ENCODE measurements at places on chromosomes 2 and 18. TPM values are rescaled to one million over a fixed set of nuclear protein-coding genes. Genes with fewer than 3 reads are reported as not detected.

GRCh38 chr2:196989496-196989895, 63.0 kb upstream of the PGAP1 start:
- H3K36me3 ChIP-seq, result peaks cover 78% of the 10 kb centered on the region
- no peak overlapping the region for H3K4me3 ChIP-seq
- peaks cover 47% of the 10 kb centered on the region for H3K4me1 ChIP-seq
- no peaks in the 10 kb centered on the region for H3K27me3 ChIP-seq
- DNase-seq, result no peak

- no peak overlapping the region for H3K27ac ChIP-seq
- DNase-seq, result no peak
- no peaks in the 10 kb centered on the region for H3K4me1 ChIP-seq
- H3K36me3 ChIP-seq, result peaks cover 14% of the 10 kb centered on the region
- H3K4me3 ChIP-seq, result no peak overlapping the region
Measured at GRCh38 chr2:165891943-165892342, 61.6 kb downstream of the TTC21B start.

RAB17 gene
- total RNA-seq, result 0.16 TPM

DNA sequence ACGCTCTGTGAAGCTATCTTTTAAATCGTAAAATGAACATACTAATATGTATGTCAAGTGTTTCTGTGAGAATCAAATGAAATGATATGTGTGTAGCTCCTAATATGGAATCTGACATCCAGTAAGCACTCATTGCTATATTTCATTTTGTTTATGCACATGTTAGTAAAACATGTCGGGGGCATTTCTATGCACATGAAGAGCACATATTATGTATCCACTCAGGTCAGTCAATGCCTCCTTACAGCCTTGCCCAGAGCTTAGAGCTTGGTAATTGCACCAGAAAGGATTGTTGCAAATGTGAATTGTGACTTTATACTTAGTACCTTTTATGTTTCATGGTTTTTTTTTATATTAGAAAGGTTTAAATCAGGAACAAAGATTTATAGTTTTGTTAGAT, 463.7 kb upstream of the HNMT start:
- no peak for DNase-seq
- H3K27me3 ChIP-seq, result no peaks in the 10 kb centered on the region
- no peaks in the 10 kb centered on the region for H3K36me3 ChIP-seq
- H3K4me1 ChIP-seq, result no peaks in the 10 kb centered on the region

DNA sequence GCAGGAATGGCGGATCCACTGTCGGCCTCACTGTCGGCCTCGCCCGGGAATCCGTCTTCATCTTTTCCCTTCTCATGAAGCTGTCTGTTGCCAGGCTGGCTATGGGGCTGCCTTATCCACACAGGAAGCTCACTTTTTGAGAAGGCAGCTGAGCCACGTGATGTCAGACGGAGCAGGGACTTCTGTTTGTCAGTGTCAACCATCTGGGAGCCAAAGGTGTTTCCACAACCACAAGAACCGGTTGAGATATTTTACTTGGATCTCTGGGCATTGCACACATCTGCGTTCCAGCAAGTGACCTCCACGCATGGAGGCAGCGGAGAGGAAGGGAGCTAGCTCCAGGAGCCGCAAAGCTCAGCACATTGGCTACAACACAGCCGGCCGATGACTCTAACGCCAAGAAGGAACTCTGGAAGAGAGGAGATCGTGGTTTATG, 27.4 kb upstream of the TAF1B start:
- peaks cover 17% of the 10 kb centered on the region for H3K27me3 ChIP-seq
- H3K27ac ChIP-seq, result no peak overlapping the region
- no peaks in the 10 kb centered on the region for H3K36me3 ChIP-seq

DNA sequence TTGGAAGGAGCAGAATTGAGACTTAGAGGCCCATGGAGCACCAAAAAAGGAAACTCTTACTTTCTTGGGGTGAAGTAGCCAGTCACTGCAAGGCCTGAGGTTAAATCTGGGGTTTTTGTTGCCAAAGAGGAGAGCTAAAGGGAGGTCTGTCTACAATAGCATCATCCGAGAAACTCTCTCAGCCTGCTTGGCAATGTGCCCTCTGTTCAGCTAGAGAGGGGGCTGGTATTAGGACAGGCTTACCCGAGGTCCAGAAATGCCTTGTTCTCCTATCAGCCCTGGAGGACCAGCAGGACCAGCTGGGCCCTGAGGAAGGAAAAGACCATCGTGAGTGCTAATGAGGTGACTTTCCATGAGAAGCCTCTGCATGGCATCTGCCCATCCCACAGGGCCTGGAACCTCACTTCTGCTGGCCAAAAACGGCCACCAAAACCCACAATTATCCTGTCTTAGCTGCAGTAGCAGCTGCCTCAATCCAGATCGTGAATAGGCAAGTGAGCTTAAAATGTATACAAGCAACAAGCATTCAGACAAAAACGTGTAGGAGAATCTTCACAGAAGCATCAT, 61.6 kb downstream of the COL6A3 start:
- no peaks in the 10 kb centered on the region for H3K36me3 ChIP-seq
- no peaks in the 10 kb centered on the region for H3K27me3 ChIP-seq
- H3K27ac ChIP-seq, result no peak overlapping the region
- no peaks in the 10 kb centered on the region for H3K4me1 ChIP-seq
- no peak for DNase-seq

DNA sequence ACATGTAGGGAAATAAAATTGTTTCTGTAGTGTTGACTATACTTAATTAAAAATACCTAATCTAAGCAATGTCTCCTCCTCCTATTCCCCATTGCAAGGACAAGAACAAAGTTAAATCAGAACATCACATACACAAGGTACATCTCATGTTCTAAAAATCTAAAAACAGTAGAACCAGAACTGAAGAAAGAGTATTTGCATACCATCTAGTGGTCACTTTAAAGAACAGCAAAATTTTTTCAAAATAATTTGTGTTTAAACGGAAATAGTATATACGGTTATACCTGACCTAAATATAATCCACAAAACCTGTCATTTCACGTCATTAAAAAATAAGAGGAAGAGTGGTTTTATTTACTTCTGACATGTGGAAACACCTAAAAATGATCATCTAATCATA, 294.3 kb upstream of the KCNH7 start:
- no peak overlapping the region for H3K27ac ChIP-seq
- H3K36me3 ChIP-seq, result no peaks in the 10 kb centered on the region
- no peaks in the 10 kb centered on the region for H3K27me3 ChIP-seq
- H3K4me3 ChIP-seq, result no peak overlapping the region

DNA sequence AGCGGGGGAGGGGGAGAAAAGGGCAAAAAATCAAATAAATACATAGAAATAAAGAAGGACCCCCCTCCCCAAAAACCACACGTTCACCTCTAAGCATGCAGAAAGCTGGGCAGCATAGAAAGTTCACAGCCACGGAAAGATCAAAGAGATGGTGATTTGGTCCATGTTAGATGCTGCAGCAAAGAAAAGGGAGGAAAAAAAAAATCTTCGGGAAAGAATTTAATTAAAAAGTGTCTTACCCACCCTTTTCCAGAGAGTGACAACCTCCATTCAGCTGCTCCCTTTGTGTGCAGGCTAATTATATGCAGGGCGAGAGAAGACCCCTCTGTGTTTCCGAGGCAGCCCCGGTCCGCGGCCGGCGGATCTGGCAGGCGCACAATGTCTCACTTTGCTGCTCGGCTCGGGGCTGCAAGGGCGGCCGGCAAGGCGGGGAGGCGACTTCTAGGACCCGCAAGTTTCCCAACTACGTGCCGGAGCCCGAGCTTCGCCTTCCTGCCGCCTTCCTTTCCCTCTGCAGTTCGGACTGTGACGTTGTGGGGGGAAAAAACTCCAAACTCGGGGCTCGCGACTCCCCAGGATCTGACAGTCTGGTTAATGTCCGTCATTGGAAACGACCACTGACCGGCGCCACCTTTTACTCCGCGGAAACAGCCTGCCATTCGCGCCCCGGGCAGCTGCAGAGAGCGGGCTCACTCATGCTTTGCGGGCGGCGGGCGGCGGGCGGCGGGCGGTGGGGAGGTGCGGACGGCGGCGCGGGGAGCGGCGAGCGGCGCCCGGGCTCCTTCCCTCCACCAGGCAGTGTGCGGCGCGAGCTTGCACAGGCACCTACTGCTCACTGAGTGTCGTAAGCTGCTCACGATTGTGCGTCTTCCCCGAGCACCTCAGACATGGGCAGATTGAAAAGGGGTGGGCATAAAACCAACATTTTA, at the start of gene LRRTM1:
TSS of gene LRRTM1 (minus strand) at position 844 of the 929 bp plus-strand sequence. CDS start 933 bp downstream, outside the sequence.
- H3K27me3 ChIP-seq, result peaks cover 39% of the 10 kb centered on the region
- H3K27ac ChIP-seq, result no peak within 1 kb of the TSS
- no peak within 1 kb of the TSS for H3K4me3 ChIP-seq
- peaks cover 2% of the 10 kb centered on the region for H3K36me3 ChIP-seq
- no peaks in the 10 kb centered on the region for H3K4me1 ChIP-seq

GRCh38 chr2:97951155-97951680, 44.5 kb downstream of the TMEM131 start:
- H3K27ac ChIP-seq, result no peak overlapping the region
- no peaks in the 10 kb centered on the region for H3K27me3 ChIP-seq
- H3K4me3 ChIP-seq, result no peak overlapping the region

GRCh38 chr2:31251018-31251417, 17.1 kb downstream of the EHD3 start:
- H3K4me3 ChIP-seq, result no peak overlapping the region
- no peaks in the 10 kb centered on the region for H3K36me3 ChIP-seq
- no peak overlapping the region for H3K27ac ChIP-seq
- DNase-seq, result no peak
- peaks cover 2% of the 10 kb centered on the region for H3K4me1 ChIP-seq

- DNase-seq, result no peak
- no peak overlapping the region for H3K27ac ChIP-seq
- H3K36me3 ChIP-seq, result no peaks in the 10 kb centered on the region
Measured at GRCh38 chr2:107570876-107571275, 255.8 kb upstream of the RGPD4 start.
